ENCODE measurements at places on chromosomes 5 and 9.
A peak's percentile ranks its signal among the peaks of the same experiment; 100 is the strongest.

DNA sequence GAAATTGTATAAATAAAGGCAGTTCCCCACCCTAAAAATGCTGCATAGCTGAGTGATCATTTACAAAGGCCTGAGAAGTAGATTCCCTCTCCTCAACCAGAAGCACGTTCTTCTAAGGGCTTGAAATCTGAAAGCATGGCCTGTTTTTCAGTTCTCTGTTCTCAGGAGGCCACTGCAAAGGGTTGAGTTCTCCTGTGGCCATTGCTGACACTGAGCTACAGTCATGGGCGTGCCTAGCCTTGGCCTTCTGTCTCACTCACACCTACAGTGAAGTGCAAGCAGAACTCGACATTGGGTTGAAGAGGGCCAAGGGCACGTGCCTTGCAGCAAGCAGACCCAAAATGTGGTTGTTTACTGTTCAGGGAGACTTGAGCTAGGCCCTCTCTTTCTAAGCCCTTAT is 276.6 kb upstream of the VLDLR start:
- DNase-seq = no peak

GRCh38 chr9:110579034-110579861 is at the start of gene SVEP1:
Gene SVEP1 (minus strand): TSS chr9:110579741. CDS start chr9:110579543, 198 bp downstream.
- peak; percentile 46 for DNase-seq

- peak; percentile 85 for DNase-seq
Measured at GRCh38 chr5:145834917-145835847, at the start of gene PRELID2. Gene PRELID2 (minus strand): TSS chr5:145835342. CDS start chr5:145835251, 91 bp downstream.

DNA sequence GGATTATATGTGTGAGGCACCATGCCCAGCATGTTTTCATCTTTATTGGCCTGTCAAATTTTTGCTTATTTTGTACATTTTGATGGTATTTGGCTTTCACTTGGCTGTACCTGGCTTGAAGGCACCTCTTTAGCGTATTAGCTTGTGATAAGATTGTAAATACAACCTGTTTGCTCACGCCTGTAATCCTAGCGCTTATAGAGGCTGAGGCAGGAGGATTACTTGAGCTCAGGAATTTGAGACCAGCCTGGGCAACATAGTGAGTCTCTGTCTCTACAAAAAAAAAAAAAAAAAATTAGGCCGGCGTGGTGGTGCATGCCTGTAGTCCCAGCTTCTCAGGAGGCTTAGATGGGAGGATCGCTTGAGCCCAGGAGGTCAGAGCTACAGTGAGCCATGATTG is 11.3 kb downstream of the SEC24A start:
- no peak for DNase-seq

DNA sequence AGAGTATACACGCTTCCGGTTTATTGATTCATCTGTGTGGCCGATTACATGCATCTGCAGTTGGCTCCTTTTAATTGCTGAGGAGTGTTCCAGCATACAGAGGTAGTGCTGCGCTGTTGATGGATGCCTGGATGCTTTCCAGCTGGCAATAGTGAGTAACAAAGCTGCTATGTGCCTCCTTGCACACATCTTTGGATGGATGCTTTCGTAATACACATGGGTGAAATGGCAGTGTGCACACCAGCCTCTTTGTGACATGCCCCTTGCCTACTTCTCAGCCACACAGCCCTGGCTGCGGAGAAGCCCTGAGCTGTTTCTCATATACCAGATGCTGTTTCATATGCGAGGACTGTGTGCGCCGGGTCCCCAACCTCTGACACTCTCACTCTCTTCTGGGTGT is 151.0 kb downstream of the GADD45G start:
- DNase-seq = no peak

DNA sequence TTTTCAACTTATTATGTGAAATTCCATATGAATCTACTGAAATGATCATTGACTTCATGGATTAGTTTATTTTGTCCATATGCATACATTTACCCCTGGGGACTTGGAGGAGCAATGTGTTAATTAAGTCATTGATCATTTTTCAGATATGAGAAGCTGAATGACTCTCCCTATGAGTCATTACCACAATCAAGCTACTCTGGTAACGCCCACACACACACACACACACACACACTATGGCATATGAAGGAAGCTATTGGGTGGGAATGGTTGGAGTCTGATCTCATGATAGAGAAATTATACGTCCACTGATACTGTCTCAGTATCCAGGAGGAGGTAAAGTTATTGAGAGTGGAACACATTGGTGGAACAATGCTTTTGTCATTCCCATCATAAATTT is 528.9 kb downstream of the AGTPBP1 start:
- DNase-seq = no peak

DNA sequence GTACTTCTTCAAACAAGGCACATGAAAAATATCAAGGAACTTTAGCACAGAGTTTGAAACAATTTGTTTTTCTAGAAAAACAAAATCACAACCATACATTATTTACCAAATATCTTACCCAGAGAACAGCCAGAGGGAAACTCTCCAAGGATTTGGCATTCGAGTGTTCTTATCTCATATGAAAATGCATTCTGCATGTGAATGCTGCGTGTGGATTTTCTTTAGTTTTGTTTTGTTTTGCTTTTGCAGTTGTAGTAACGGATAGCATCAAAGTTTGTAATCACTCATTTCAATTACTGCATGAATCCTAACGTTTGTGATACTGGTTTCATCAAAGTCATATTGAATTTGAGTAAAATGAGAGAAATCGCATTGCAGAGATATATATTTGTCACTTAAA is 28.0 kb downstream of the ADAMTSL1 start:
- no peak for DNase-seq

DNA sequence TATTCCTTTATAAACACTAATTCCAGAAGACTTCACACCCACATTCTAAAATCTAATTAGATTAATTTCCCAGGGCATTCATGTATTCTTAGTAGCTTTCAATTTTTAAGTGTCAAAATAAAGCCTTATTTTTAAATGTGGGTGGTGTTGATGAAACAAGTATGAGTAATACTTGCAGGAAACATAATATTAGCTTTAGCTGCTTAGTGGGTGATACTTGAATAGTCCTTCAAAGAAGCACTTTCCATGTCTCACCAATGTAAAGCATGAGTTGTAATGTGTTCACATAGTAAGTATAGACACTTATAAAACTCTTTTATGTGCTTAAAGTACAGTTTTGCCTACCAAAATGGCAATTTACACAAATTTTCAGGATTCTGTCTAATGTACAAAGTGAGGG is 6.9 kb downstream of the FNBP1 start:
- no peak for DNase-seq

GRCh38 chr5:173473288-173473687 is 143.2 kb downstream of the BOD1 start:
- no peak for DNase-seq

All from heart right ventricle (tissue), 16 donors.